Ovary (tissue), 10 donors: ENCODE measurements at places on chromosomes 3 and 15. TPM values are rescaled to one million over a fixed set of nuclear protein-coding genes. Genes with fewer than 3 reads are reported as not detected.

The GOLGA6L10 gene
- polyA plus RNA-seq = 2.1 TPM

- no peak for DNase-seq
These were observed 19.9 kb upstream of the CACNA2D2 start for GRCh38 chr3:50523279-50523811.

DNA sequence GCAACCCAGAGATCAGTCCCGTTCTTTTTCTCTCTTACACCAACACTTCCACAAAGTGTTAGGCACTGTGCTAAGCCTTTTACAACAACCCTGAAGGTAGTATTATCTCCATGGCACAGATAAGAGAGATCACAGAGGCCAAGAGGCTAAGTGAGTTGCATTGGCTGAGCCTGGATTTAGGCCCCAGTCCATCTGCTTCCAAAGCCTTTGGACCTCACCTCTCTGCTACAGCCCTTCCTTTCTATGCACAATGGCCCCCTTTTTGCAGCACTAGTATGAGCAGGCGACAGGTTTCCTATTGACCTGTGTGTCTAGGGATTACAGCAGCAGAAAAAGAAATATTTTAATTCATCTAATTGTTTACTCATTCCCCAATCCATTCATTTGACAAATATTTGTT is 76.2 kb downstream of the CRYGS start:
- no peak for DNase-seq

The ARHGAP11A gene
- 0.84 TPM for polyA plus RNA-seq

- DNase-seq = peak; percentile 49
These were observed 17.1 kb upstream of the PLXND1 start for GRCh38 chr3:129623447-129624118.

GRCh38 chr3:53223025-53223424 is 32.8 kb downstream of the TKT start:
- DNase-seq = no peak

The FAM43A gene
- 10.9 TPM for polyA plus RNA-seq
